ENCODE measurements at places on chromosomes 2 and 18.

DNA sequence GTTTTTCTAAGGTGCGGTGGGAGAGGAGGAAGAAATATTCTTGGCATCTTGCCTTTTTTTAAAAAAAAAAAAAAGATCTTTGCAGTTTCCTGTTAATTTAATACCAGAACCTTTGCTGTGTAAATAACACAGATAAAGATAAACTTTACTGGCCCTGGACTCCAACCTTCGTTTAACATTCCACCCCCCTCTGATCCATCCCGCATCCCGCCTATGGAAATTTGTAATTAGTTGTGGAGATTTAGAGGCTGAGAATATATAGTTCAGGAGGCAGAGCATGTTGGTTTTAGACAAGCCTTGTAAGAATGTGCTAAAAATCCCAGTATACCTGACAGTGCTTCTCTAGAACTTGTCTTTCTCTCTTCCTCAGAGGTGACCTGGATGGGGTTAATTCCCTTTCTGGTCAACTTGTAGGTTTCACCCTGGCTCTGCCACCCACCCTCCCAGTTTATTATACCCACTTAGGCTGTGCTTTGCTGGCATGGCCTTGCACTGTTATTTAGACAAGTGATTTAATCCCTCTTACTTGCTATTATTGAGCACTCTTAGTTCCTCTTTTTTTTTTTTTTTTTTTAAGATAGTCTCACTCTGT, 2.9 kb upstream of the C2orf72 start:
- no peak for DNase-seq

DNA sequence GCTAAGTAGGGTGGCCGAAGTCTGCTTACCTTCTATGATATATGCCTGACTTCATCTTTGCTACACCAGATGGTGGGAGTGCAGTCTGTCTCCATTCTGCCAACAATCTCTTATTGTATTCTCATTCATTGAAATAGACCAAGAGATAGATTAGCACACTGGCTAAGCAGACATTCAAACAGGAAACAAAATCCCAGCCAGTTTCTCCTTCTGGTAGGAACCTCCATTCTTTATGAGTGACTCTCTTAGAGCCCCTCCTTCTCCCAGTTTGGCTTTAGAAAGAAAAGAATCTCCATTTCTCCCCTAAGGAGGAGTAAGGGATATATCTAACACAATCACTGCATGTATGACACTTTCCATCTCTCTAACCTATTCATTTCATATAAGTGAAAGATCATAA, 118.9 kb upstream of the COL5A2 start:
- no peak for DNase-seq

DNA sequence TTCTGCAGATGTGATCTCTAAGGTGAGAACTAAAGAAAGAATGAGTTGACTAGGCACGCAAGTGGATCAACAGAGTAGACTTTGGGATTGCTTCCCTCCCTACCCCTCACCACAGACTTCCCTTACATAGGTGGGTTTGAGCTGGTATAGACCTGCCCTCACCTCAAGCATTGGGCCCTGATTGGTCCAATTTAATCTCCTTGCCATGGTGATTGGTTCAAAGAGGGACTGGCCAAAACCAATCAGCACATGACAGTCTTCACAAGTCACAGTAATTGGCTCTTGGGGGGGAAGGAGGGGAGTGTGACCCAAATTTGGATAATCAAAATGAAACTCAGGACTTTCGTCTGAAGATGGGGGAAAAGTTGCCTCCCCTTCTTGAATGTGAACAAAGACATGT, 36.6 kb upstream of the LNPK start:
- no peak for DNase-seq

- no peak for DNase-seq
Observed at GRCh38 chr2:176356251-176356650, 87.0 kb downstream of the MTX2 start.

GRCh38 chr2:105344704-105345345, 7.5 kb downstream of the C2orf49 start:
- no peak for DNase-seq

- no peak for DNase-seq
Observed at GRCh38 chr2:106057206-106057605, 136.9 kb downstream of the UXS1 start.

DNA sequence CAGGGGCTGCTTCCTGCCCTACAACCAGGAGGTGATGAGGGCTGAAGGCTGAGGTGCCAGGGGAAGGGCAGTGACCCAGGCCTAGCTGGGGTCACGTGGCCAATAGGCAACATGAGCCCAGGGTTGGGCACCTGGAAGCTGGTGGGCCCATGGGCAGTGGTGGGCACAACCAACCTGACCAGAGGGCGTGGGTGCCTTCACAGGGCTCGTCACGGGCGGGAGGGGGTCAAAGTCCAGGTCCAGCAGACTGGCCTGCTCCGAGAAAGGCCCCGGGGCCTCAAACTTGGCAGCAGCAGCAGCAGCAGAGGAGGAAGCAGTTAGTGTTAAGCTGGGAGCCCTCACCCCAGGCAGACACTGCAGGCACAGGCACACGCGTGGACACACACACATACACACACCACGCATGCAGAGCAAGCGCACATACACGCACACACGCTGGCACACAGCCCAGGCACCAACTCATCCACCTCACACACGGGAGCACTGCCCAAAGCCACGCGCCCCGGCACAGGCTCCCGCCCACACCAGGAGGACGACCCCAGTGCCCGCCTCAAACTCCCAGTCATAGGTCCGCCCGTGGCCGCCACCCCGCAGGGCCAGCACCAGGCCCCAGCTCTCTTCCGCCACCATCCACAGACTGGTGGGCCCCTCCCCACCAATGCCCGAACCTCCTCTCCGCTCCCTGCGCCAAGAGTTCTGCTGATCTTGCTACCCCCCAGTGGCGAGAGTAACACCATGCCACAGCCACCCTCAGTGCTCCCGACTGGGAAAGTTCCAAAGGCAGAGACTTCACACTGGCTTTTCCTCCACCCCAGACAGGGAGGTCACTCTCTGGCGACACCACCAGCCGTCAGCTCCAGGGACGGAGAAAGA, 53.0 kb downstream of the BIN1 start:
- DNase-seq: no peak

DNA sequence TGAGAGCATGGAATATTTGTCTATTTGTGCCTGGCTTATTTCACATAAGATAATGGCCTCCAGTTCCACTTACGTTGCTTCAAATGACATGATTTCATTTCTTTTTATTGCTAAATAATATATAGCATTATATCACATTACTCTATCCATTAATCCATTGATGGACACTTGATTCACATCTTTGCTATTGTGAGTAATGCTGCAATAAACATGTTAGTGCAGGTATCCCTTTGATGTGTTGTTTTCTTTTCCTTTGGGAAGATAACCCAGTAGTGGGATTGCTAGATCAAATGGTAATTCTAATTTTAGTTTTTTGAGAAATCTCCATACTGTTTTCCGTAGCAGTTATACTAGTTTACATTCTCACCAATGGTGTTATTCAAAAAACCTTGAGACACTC, 1343.3 kb upstream of the TMEFF2 start:
- DNase-seq: no peak

- no peak for DNase-seq
Observed at GRCh38 chr18:56565551-56566345, 72.6 kb downstream of the TXNL1 start.

- DNase-seq: no peak
Observed at GRCh38 chr2:48312126-48312525, 217.8 kb upstream of the STON1 start.

All from ecto neural progenitor cell (in vitro differentiated cells).